ENCODE measurements at places on chromosomes 5 and 9.
A peak's percentile ranks its signal among the peaks of the same experiment; 100 is the strongest.

DNA sequence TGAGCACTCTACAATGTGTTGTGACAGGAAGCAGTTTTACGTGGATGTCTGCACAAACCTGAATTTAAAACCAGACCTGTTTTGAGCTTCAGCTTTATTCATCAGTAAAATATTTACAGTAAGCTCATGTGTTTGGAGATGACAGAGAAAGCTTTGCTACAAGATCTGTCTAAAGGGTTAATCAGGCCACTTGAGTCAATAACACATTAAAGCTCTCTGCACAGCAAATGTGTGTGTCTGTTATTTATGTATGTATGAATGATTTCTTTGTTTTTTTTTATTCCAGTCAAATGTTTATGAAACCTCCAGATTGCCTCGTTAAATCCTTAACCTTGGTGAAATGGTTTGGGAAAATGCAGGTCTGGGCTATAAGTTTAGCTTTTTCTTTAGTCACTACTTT lies 77.3 kb upstream of the SREK1 start:
- no peak for DNase-seq

- DNase-seq, result no peak
Measured at GRCh38 chr5:115267617-115268016, 4.9 kb upstream of the PGGT1B start.

DNA sequence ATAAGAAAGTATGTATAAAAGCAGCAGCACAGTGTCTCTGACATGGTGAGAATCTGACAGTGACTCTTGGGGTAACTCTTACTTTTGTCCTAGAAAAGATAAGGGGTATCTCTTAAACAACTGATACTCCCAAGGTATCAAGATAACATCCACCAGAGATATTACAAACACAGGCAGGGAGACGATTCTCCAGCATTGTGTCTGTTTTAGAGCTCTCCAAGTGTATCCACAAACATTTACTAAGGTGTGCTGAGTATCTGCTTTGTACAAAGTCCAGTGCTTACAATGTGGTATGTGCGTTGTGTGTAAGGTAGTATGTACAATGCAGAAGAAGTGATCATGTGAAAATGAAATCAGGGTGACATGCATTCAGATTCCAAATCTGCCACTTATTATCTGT lies 4.4 kb upstream of the TMEM245 start:
- DNase-seq, result no peak

DNA sequence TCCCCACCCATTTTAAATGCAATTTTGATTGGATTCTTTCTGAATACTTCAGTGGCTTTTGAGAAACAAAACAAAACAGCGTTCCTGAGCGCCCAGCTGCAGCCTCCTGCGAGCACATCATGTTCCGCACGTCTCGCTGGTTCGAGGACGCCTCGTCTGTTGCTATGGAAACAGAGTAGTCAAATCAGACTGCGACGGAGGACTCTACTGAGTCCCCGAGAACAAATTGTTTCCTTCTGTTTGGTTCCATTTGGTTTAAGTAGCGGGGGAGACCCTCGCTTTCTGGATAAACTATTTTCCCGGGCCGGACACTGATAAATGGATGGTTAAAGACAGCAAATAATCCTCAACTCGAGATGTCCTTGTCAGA lies 69.0 kb downstream of the SLC28A3 start:
- peak; percentile 53 for DNase-seq

DNA sequence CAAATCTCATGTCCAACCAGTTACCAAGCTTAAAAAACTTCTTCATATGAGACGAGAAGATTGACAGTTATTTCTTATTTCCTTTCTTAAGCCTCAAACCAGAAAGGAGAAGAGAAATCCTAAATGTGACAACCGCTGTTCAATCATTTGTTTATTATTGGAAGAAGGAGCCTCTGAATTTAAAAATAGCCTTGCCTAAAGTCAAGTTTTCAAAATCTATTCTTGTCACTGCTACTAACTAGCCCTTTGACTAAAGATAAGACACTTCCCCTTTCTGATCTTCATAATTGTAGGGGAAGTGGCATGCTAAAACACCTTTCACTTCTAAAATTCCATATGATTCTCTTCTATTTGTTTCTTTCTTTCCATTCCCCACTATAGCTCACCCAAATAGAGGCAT lies 106.2 kb upstream of the EMB start:
- peak; percentile 7 for DNase-seq

DNA sequence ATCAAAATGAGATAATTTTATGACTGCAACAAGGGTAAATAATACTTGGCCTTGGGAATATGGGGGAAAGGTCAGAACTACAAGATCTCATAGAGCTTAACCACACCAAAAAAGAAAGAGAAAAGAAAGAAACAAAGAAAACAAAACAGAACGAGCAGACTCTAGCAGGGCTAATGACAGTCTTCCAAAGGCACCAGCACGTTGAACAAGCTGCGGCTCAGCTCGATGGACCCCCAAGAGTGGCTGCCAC lies 689 bp downstream of the AK3 start:
- DNase-seq, result no peak

DNA sequence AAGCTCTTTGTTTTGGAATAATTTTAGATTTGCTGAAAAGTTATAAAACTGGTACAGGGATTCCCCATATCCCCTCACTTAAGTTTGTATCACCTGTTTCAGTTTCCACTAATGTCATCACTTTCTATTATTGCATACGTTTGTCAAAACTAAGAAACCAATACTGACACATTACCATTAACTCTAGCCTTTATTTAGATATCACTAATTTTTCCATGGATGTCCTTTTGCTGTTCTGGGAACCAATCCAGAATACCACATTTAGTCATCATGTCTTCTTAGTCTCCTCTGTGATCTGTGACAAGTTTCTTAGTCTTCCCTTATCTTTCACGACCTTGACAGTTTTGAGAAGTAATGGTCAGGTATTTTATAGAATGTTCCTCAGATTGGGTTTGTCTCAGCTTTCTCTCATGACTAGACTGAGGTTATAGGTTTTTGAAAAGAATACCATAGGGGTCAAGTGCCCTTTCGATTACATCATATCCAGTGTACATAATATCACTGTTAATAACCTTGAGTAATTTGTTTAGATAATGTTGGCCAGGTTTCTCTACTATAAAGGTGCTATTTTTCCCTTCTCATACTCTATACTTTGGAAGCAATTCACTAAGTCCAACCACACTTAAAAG lies 51.9 kb upstream of the NMUR2 start:
- DNase-seq, result no peak

DNA sequence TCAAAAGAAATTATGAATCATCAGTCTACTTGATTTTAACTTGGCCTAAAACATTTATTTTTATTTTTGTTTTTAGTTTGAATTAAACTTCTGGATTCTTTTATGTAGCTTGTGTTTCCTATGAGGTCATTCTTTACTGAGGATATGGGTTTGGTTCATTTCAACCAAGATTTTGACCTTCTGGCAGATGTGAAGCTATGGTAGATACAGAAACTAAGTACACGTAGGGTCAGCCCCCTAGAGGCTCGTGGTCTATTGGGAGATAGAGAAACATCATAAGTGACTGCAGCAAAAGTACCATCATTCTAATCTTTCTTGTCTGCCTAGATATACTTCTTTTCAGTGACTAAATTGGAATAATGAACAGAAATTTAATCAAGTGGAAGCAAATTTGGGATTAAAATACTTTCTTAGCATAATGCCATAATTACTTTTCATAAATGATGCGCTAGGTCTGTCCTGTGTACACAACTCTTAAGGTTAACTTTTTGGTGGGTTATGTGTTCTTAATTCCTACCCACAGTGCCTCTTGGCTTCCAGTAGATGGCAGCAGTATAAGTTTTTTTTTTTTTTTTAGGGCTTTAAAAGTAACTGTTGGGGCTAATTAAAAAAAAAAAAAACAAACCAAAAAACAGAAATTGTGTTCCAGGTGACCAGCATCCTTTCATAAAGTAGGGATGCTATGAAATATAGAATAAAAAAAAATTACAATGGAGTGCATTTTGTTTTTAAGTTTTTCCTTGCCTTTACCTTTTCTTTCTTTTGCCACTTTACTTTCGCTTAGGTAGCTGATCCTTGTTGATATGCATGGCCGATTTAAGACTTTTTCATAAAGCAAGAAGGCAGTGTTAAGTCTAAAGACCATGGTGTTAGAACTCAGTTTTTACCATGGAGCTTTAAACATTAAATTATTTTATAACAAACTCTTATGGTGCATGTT lies 49.9 kb downstream of the LRRTM2 start:
- peak; percentile 9 for DNase-seq

- DNase-seq, result no peak
Measured at GRCh38 chr5:85998656-85999055, 619.1 kb upstream of the COX7C start.

DNA sequence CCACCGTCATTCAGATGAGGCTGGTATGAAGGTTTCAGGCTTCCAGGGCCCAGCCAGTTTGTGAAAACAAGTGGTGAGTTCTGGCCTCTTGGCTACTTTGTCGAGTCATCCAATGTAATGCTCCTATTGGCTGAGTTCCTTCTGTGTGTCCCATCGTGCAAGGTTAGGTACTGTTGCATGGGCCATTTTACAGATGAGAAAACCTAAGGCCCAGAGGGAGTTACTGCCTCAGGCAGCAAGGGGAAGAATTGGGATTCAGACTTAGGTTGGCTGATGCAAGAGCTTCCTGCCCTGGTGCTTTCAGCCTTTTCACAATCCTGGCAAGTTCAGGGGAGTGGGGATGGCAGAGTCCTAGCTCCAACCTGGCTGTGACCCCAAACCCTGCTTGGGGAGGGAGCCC lies 17.4 kb upstream of the PITX1 start:
- no peak for DNase-seq

- DNase-seq, result no peak
Measured at GRCh38 chr5:91794856-91795548, 411.9 kb upstream of the ARRDC3 start.

DNA sequence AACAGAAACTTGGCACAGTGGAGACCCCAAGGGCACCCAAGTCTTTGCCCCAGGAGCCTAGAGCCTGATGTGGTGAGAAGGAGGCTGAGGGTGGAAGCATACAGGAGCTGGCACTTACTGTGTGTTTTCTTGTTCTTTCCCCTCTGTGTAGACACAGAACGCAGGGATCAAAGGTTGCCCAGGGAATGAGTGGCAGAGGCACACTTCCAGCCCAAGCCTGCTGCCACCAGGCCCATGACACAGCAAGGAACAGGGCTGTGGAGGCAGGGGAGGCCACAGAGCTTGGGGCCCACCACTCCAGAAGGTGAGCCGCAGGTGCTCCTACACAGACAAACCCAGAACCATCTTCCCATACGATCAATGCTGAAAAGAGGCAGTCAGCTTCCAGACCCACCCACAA lies 73.9 kb upstream of the S1PR3 start:
- no peak for DNase-seq

GRCh38 chr9:128117613-128118471 lies 9.7 kb downstream of the PTGES2 start:
- DNase-seq, result peak; percentile 89

DNA sequence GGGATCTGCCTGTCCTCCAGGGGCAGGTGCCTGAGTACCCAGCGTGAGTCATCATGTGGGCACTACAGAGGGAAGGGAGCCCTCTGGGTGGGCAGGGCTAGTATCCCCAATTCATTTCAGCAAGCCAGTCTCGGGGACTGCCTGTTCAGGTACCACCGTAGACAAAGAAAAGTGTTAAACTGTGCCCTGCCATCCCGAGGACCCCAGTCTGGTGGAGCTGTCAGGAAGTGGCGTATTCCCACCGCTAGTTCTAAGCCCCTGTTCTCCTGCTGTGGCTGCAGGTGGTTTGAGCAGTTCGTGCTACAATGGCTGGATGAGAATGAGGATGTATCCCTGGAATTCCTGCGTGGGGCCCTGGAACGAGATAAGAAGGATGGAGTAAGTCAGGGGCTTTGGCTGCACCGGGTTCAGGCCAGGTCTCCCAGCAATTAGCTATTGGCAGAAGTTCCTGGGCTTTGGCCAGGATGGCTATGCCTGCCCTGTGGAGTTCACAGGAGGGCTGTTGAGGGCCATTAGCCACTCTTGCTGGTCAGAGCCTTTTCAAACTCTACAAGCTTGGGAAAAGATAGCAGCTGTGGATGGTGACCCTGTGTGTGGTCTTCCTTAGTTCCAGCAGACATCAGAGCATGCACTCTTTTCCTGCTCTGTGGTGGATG lies 93.2 kb upstream of the RUSC2 start:
- DNase-seq, result no peak

- no peak for DNase-seq
Measured at GRCh38 chr9:87527211-87527916, 29.7 kb downstream of the DAPK1 start.

DNA sequence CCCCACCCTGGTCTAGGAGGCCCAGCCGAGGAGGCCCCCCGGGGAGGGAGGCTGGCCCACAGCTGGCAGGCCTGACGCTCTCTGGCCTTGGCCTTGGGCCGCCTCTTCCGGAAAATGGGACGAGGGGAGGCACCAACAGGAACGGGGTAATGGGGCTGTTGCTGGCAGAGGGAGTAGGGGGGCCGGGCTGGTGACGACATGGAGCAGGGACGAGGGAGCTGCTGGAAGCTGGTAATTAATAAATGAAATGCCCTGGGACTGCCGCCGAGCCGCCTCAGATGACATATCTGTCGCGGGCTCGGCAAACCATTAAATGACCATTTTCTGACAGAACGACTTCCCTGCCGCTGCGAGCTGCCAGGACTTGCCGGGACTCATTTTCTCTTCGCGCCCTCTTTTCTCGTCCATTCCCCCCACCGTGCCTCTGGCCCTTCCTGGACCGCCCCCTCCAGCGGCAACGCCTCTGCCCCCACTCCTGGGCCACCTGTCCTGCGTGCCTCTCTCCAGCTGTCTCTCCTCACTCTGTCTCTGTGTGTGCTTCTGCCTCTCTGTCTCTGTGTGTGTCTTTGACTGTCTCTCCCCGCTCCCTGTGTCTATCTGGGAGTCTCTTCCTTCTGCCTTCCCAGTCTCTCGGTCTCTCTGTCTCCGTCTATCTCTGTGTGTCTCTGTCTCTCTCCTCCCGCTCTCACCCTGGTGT lies 215.7 kb downstream of the PAX5 start:
- DNase-seq, result no peak

DNA sequence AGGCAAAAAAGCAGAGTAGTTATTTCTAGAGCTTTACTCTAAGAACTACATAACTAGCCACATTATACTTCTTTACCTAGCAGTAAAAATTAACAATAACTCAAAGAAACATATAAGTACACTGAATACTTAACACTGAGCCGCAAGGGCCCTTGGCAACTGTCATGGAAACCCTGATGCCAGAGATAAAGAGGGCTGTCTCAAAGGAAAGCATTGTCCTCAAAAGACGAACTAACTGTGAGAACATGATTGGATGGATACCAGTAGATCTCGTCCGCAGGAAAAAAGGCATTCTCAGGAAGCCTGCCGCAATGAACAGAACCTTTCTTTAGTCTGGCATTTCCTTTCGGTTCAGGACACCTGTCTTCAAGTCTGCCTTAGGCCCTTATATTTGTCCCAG lies 379.0 kb upstream of the SLC30A5 start:
- no peak for DNase-seq

DNA sequence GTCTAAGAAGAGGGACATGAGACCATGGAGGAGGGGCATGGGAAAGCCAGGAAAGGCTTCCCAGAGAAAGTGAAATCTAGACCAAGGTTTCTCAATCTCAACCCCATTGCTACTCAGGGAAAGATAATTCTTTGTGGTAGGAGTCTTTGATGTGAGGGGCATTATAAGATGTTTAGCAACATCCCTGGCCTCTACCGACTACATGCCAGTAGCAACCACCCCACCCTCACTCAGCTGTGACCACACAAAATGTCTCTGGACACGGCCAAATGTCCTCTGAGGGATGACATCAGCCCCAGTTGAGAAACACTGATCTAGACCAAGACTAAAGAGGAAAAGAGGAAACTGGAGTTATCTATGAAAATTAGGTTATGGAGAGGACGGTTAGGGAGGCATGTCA lies 298.5 kb upstream of the KIF2A start:
- peak; percentile 3 for DNase-seq

- no peak for DNase-seq
Measured at GRCh38 chr5:126848253-126848652, 71.3 kb downstream of the LMNB1 start.

GRCh38 chr5:97601651-97602050 lies 418.6 kb upstream of the RIOK2 start:
- DNase-seq, result no peak
